Activated gamma-delta T cell (primary cell): ENCODE measurements at places on chromosomes 2 and 18.

- no peak for DNase-seq
Measured at GRCh38 chr2:220104871-220105351, 477.5 kb downstream of the SLC4A3 start.

DNA sequence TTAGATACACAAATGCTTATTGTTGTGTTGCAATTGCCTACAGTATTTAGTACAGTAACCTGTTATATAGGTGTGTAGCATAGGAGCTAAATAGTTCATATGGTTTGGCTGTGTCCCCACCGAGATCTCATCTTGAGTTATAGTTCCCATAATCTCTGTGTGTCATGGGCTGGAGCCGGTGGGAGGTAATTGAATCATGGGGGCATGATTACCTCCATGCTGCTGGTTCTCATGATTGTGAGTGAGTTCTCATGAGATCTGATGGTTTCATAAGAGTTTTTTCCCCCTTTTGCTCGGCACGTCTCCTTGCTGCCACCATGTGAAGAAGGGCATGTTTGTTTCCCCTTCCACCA lies 190.5 kb upstream of the SESTD1 start:
- DNase-seq = no peak

DNA sequence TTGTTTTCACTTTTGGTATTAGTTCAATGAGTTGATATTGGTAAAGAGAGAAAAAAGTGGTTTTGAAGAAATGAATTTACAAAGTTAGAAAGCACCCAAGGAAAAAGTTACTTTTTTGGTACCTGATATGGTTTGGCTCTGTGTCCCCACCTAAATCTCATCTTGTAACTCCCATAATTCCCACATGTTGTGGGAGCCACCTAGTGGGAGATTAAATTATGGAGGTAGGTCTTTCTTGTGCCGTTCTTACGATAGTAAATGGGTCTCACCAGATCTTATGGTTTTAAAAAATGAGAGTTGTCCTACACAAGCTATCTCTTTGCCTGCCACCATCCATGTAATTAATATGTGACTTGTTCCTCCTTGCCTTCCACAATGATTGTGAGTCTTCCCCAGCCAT lies 965.6 kb upstream of the NRXN1 start:
- no peak for DNase-seq

DNA sequence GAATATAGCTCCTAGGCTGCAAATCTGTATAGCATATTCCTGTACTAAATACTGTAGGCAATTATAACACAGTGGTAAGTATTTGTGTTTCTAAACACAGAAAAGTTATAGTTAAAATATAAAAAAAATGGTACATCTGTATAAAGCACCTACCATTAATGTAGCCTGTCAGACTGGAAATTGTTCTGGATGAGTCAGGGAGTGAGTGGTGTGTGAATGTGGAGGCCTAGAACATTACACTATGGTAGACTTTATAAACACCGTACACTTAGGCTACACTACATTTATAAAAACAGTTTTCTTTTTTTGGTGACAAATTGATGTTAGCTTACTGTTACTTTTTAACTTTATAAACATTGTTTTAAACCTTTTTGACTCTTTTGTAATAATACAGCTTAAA lies 226.3 kb downstream of the CCDC85A start:
- DNase-seq = no peak

DNA sequence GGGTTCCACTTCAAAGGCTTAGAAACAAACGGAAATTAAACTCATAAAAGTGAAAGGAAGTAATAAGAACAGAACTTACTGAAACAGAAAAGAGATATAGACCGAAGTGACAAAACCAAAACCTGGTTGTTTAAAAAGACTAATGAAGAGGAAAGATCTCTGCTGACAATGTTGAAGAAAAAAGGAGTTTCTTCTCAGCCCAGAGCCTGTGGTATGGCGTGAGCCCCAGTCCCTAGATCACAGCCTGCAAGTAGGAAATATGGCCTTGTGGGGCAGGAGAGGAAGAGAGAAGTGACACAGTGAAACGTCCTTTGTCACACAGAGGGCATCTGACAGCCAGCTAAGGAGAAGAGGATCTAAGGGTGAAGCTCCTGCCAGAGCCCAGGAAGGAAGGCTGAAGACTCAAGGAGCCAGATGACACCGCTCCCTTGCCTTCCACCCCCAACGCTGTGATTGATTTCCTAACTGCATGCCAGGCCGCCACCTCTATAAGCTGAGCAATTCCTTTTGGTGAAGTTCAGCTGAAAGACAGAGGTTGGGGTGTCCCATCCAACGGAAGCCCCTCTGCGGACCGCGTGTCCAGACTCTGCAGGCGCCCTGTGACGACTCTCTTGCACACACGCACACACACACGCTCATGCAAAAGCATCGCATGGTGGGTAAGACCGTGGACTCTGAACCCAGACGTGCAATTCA lies 141.1 kb downstream of the HDAC4 start:
- no peak for DNase-seq

DNA sequence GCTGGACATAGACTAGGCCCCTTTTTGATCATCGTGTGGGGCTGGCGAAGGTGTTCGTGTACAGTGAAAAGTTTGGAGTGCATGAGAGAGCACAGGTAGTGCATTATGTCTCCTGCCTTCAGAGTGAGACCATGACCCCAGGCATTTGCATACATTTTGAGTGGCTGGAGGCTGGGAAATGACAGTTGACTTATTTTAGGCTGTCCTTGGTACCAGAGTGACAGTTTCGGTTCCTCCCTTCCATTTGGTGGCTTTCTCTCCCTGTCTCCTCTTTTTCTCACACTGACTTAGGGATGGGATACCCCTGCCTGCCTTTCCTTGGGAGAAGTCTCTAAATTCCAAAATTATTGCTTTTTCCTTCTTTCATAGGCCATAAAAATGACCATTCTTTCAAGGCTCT lies 20.1 kb downstream of the SERPINB12 start:
- DNase-seq = no peak

- no peak for DNase-seq
Measured at GRCh38 chr2:107717661-107718060, 109.0 kb upstream of the RGPD4 start.

DNA sequence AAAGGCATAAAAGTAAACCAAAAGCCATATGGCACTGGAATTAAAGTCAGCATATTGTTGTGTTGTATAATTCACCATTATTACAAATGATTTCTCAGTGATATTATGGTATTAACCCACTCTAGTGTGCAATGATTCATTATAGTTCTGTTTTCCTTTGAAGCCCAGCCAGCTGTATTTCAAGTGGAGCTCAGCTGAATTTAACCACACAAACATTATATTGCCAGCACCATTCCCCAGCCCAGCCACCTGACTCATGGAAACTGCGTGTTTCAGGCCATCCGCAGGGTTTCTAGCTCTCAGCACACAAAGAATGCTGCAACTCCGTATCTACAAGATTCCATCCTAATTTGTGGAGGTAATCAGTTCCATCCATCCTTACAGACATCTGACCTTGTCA lies 166.8 kb upstream of the CHAC2 start:
- no peak for DNase-seq

DNA sequence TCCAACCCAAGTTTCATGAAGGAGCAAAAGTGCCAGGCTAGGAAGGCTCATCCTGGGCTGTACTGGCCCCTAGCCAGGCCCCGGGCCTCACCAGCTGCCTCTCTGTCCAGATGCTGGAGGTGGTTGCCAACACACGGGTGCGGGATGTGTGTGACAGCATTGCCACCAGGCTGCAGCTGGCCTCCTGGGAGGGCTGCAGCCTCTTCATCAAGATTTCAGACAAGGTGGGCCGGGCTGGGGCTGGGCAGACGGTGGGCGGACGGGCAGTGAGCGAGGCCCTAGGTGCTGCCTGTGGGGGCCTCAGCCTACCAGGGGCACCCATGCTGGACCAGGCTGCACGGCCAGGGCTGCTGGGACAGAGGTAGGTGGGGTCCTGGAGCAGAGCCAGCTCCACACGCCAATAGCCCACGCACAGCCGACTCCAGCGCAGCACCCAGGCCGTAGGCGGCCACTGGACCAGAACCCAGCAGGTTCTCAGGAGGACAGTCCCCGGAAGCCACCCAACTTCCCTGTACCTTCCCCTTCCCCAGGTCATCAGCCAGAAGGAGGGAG lies 11.8 kb upstream of the GPR17 start:
- no peak for DNase-seq

DNA sequence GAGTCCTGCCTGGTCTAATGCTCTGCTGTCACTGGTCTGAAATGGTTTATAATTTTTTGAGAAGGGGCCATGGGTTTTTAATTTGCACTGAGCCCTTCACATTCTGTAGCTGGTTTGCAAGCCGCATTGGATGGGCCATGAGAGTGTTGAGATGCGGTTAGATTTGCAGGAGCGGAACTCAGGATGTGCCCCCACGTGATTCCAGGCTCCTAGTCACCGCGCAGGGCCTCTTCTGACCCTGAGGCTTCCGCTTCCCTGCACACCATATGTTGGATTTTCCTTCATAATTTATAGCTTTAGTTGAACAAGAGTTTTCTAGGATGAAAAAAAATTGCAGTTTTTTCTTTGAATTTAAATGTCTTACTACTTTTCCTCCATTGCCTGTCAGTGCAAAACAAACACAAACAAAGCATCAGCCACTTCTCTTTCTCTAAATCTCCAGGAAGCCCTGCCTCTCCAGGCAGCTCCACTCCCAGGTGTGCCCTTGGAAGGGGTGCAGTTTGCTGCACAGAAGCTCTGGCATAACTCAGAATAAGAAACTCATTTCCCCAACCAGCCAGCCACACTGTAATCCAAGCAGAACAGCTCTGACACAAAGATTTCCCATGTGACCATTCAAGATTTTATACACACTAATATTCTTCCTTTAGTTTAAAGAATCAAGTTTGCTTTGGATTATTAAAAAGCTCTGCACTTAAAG lies 18.4 kb upstream of the TPO start:
- no peak for DNase-seq

- DNase-seq = no peak
Measured at GRCh38 chr2:44388877-44389276, 27.1 kb downstream of the CAMKMT start.

DNA sequence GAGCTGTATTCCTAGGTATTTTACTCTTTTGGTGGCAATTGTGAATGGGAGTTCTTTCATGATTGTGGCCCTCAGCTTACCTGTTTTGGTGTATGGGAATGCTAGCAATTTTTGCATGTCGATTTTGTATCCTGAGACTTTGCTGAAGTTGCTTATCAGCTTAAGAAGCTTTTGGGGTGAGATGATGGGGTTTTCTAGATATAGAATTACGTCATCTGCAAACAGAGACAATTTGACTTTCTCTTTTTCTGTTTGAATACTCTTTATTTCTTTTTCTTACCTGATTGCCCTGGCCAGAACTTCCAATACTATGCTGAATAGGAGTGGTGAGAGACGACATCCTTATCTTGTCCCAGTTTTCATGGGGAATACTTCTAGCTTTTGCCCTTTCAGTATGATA lies 191.2 kb downstream of the KCNE4 start:
- DNase-seq = no peak

DNA sequence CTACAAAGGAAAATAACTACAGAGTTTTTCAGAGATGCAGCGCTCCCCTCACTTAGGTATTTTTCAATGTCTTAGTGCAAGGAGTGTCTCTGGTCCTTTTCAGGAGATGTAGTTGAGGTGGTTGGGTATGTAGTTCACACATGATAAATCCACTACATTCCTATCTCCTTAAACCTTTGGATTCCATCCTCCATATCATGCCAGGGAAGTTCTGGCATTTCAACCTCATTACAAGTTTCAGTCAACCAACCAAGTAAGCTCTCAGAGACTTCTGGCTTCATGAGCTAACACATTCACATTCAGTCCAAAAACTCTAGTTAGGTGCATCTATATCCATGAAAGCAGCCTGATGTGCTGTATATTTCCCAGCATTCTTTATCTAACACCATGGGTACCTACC lies 47.3 kb downstream of the MAP3K20 start:
- no peak for DNase-seq

DNA sequence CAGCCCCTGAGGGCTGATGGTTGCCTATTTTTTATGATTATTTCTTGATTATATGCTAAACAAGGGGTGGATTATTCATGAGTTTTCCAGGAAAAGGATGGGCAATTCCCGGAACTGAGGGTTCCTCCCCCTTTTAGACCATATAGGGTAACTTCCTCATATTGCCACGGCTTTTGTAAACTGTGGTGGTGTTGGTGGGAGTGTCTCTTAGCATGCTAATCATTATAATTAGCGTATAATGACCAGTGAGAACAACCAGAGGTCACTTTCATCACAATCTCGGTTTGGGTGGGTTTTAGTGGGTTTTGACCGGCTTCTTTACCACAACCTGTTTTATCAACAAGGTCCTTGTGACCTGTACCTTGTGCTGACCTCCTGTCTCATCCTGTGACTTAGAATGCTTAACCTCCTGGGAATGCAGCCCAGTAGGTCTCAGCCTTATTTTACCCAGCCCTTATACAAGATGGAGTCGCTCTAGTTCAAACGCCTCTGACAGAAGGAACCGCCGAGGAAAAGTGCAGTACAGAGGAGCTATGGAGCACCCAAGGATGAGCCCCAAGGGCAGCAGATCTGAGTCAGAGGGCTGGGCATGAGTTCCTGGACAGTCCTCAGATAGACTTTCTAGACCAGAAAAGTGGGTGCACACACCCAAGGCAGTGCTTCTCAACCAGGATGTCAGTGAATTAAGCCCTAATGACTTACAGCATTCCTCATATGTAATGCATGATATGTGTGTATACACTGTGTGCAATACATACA lies 37.1 kb upstream of the ASAP2 start:
- DNase-seq = no peak

- no peak for DNase-seq
Measured at GRCh38 chr2:96072746-96073145, 38.0 kb upstream of the GPAT2 start.

GRCh38 chr2:120905298-120905697 lies 169.6 kb downstream of the GLI2 start:
- DNase-seq = no peak

GRCh38 chr2:65598996-65599395 lies 166.6 kb upstream of the SPRED2 start:
- DNase-seq = no peak

DNA sequence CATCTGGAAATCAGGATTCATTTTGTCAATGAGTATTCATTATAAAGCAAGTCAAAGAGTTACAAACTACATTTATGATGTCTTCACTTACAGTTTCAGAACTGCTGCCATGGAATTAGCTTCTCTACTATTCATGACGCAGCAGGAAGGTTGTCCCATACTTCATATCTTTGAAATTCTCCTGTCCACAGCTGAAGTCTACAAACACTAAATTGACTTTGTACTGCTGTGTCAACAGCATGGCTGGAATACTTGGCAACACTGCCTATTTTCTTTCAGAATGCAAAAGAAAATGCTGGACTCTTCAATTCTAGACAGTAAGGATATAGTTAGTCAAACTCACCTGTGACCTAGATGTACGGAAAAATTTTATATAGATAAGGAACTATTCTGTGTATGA lies 44.6 kb upstream of the UNC80 start:
- no peak for DNase-seq

- no peak for DNase-seq
Measured at GRCh38 chr18:48800876-48801727, 149.7 kb downstream of the SMAD7 start.

GRCh38 chr2:113149553-113150257 lies 22.3 kb downstream of the IL1RN start:
- DNase-seq = no peak

DNA sequence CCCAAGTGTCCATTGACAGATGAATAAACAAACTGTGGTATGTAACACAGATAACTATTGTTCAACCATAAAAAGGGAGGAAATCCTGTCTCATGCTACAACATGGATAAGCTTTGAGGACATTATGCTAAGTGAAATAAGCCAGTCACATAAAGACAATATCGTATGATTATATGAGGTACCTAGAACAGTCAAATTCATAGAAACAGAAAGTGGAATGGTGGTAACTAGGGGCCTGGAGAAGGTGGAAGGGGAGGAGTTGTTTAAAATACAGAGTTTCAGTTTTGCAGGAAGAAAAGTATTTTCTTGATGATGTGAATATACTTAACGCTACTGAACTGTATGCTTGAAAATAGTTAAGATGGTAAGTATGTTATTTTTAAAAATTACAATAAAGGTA lies 304.6 kb upstream of the CXCR4 start:
- no peak for DNase-seq
